NCI-H2227 treated with DMSO at 0.1 percent for 48 hours (cell line): ENCODE measurements at places on chromosomes 1 and 21.

GRCh38 chr1:92980732-92981647 lies 19.7 kb upstream of the DIPK1A start:
- no peak for DNase-seq

- DNase-seq, result no peak
Observed at GRCh38 chr1:54159733-54160316, 7.0 kb upstream of the CDCP2 start.

- no peak for DNase-seq
Observed at GRCh38 chr1:79737193-79737592, 730.7 kb upstream of the ADGRL4 start.

GRCh38 chr1:40687661-40688060 lies 3.8 kb upstream of the NFYC start:
- DNase-seq, result no peak

DNA sequence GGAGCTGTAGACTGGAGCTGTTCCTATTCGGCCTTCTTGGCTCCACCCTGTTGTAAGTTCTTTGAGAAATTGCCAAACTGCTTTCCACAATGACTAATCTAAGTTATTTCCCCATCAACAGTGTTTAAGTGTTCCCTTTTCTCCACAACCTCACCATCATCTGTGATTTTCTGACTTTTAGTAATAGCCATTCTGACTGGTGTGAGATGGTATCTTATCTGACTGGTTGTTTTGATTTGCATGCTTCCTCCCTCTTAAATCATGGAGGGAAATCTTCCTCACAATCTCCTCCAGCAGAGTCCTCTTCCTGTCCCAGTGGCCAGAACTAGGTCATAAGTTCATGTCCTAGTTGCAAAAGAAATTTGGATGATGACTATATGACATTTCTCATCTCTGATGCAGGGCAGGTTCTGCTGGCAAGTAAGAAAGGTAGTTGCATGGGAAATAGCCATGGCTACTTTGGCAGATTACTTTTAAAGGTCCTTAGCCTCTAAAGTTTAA lies 294.0 kb downstream of the LRRC40 start:
- no peak for DNase-seq

GRCh38 chr1:233668725-233669294 lies 54.9 kb downstream of the KCNK1 start:
- no peak for DNase-seq

DNA sequence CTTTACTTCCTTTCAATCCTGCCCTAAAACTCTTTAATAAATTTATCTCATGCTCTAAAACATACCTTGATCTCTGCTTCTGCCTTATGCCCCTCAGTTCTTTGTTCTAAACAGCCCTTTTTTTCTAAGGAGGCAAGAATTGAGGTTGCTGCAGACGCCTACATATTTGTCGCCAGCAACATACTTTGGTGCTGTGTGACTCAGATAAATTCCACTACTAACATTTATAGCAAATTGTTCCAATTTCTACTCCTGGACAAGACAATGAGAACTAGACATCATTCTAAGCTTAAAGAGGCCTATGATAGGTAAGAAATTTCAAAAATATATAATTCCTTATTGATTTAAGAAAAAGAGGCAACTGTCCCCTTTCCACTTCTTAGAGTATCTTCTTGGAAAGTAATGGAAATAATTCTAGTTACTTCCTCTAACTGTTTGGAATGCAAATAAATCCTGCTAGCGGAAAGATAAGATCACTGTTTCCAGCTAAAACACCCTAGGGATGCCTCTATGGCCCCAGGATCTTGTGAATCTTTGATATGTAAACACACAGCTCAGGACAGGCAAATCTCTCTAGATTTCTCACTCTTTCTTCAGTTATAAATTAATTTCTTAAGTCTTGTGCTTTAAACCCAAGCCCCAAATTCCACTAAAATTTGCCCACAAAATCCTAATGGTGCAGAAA lies 869.1 kb downstream of the KCNT2 start:
- DNase-seq, result no peak
